ENCODE measurements at places on chromosomes 13 and 19.

GRCh38 chr19:28602675-28603298, 610.2 kb downstream of the UQCRFS1 start:
- no peak for DNase-seq

GRCh38 chr13:109684824-109685202, 101.6 kb downstream of the IRS2 start:
- DNase-seq, result peak; percentile 83

DNA sequence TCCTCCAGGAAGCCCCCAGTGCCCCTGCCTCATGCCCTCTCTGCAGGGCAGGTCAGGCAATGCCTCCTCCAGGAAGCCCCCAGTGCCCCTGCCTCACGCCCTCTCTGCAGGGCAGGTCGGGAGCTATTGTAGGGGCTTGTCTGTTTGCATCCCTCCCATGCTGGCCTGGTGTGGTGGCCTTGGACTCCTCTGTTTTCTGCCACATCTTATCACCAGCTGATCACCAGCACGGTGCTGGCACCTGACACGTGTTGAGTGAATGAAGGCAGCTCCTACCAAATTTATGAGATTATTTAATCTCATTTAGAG, 51.5 kb upstream of the C13orf46 start:
- DNase-seq, result no peak

DNA sequence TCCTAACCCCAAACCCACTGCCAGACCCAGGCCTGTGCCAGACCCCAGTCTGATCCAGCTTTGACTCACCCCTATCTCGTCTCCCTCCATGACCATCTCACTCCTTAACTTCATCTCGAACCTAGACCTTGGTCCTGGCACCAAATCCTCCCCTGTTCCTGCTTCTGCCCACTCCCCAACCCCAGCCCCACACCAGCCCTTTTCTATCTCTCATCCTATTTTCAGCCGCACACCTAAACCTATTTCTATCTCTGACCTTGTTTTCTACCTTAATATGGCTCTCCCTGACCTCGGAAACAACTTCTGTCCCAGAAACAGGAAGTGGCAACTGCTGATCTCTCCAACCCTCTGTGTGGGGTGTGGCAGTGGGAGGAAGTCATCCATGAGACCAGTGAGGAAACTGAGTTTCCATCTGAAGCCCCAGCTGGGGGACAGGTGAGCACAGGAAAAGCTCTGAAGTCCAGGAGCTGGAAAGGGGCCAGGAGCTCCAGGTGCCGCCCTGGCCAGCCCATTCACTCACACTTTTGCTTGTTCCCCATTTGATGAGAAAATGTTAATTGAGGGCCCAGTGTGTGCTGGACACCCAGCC, 13.7 kb downstream of the PTH2 start:
- no peak for DNase-seq

DNA sequence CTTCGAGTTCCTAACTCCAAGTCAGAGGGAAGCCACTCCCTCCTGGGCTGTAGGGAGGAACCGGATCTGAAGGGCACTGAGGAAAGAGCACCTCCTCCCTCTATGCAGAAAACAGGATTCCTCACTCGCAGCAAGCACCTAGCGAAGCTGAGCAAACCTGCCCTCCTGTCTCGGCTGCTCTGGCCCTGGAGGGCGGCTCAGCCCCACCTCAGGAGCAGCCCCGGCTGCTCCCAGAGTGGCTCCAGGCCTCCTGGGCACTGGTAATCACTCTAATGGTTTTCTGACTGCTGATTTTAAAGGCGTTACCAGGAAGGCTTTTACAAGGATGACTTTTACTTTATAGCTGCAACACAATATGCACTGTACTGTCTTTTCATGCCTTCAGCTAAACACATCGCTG, 312.5 kb downstream of the TEX29 start:
- DNase-seq, result no peak

DNA sequence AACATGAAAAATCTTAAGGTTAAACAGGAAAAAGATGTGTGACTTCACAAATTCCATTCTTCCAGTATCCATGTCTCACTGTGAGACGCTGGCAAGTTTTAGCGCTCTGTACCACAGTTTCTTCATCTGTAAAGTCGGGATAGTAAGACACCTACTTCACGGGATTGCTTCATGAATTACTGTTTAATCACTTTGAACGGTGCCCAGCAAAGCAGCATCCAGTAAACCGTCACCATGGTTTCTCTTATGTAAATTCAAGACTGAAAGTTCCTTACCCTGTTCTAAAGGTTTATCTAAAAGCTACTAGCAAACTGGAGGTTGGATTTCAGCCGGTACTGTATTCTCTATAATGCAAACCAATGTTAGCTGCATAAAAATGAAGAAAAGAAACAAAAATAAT, 53.5 kb downstream of the KATNAL1 start:
- DNase-seq, result no peak

GRCh38 chr13:50884265-50884664, 25.3 kb upstream of the RNASEH2B start:
- DNase-seq, result no peak

DNA sequence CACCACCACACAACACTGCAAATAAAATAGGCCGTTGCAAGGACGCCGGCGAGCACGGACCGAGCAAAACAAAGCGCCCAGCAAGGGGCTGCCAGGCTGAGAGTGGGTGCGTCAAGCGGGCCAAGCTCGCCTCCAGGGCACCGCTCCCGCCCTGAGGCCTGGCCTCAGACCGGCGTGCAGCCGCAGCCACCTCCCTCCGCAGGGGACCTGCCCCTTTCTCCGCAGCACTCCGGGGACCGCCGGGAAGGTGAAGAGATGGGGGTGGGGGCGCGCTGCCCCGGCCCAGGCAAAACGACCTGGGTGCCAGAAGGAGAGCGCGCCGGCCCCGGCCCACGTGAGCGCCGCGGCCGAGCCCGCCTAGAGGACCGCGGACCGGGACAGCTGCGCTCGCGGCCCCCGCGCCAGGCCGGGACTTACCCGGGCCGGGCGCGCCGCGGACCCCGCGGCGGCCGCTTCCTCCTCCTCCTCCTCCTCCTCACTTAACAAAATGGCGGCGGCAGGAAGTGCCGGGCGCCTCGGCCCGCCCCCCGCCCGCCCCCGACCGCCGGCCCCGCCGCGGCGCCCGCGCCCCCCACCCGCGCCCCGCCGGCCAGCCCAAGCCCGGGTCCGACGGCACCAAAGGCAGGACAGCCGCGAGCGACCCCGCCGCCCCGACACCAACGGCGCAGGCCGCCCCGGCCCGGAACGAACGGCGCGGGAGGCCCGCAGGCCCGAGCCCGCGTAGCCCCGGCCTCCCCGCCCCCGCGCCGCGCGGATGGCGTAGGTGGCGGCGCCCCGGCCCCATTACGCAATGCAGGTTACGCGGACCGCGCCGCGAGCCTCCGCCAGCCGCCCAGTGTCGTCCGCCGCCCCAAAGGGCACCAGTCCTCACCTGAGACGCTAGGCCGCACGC, 674 bp downstream of the BRD4 start:
- DNase-seq, result peak; percentile 61

DNA sequence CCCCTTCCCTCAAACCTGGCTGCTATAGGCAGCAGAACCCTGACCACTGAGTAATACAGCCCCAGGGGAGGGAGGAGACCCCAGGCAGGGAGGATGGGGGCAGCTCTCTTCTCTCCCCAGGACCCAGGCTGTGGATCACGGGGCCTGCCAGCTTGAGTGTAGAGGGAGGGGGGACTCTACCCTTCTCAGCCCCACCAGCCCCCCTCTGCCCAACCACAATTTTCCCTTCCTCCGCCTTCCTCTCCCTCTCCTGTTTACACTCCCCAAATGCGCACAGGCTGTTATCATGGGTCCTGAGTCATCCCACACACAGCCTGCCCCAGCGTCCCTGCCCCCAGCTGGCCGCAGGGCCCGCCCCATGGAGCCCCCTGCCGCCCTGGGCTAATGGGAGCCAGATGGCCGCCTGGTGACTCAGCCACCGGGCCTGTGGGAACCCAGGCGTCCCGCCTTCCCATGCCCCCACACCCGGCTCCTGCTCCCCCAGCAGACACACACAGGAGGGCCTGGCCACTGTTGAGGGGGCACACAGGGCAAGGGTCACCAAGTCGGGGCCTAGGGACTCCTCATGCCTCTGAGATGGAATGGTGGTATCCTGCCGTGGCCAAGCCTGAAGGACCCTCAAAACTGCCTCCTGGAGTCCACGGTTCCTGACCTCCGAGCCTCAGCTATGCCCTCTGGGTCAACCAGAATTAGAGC, 13.6 kb downstream of the CCDC97 start:
- DNase-seq, result no peak

- no peak for DNase-seq
Observed at GRCh38 chr13:26485786-26486185, 71.7 kb upstream of the WASF3 start.

DNA sequence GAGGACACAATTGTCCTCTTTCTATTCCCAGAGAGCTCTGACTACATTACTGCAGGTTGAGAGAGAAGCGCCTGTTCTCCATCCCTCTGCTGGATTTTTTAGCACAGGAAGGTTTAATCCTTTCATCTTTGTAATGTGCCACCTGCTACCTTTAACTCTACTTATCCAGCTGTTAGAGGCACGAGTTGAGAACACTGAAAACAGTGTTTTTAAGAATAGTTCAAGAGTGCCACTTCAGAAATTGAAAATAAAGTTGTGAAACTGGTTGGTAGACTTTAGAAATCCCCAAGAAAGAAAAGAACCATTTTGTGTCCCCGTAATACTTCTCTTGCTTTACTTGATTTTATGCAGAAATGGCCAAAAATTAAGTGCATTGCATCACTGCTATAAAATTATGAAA, 20.6 kb downstream of the FREM2 start:
- no peak for DNase-seq

- DNase-seq, result no peak
Observed at GRCh38 chr19:28208745-28209144, 1004.2 kb downstream of the UQCRFS1 start.

DNA sequence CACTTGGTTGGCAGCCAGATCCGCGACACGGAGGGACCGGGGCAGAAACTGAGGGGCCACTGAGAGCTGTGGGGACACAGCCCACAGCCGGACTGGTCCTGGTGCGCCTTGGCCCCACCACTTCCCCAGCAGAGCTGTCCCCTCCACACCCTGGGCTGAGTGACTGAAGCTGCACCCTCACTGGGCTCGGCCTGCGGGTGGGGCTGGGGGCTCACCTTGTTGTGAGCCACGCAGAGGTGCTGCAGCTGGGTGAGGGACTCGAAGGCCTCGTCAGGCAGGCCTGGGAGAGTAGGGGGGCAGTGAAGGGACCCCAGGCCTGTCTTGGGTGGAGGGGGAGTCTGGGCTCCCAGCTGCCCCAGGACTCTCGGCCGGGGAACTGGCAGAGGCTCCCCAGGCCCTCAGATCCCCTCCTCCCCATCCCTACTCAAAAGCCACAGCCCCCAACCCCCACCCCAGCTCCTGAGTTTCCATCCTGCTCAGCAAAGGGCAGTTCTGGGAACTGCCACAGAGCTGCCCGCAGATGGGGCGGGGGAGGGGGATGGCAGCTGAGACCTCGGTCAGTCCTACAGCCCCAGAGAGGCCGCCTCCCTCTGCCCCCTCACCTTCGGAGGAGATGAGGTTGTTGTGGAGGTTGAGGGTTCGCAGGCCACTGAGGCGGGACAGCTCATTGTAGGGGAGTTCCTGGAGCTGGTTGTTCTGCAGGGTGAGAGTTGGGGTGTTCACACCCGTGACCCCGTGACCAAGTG, 2.3 kb downstream of the PODNL1 start:
- DNase-seq, result no peak

DNA sequence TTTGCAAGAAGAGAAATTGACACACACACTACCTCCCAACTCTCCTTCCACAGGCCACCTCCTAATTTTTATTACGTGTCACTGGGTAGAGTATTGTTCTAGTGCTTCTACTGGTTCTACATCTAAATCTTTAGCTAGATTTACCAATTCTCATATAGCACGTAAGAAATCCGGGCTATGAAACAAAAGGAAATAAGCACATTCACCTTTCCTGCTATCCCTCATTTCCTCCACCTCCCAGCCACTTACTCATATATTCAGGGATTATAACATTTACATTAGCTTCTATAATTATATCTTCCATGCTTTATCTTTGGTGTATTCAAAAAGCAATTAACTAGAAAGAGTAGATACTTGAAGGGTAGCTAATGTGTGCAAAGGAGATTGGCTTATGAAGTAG, 39.7 kb downstream of the USP12 start:
- DNase-seq, result no peak

DNA sequence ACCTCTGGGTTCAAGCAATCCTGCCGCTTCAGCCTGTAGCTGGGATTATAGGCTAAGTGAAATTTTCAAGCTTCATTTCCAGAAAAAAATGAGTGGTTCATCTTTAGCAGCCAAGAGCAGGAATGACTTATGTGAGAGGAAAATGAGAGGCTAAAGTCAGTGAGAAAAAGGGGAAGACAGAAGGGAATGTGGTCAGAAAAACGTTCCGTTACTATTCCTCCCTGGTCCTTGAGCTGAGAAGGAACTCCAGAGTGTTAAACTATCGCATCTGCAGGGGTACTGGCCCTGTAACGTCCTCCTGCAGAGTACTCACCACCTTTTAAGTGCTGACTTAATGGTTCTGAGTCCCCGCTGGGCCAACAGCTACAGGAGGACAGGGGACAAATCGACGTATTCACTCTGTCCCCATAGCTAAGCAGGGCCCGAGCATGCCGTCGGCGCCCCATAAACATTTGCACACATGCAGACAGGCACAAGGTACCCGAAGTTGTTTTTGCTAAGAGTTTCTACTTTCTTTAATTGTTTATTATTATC, 88.1 kb downstream of the FLT1 start:
- no peak for DNase-seq

GRCh38 chr19:3670796-3671679, 29.2 kb downstream of the PIP5K1C start:
- no peak for DNase-seq

DNA sequence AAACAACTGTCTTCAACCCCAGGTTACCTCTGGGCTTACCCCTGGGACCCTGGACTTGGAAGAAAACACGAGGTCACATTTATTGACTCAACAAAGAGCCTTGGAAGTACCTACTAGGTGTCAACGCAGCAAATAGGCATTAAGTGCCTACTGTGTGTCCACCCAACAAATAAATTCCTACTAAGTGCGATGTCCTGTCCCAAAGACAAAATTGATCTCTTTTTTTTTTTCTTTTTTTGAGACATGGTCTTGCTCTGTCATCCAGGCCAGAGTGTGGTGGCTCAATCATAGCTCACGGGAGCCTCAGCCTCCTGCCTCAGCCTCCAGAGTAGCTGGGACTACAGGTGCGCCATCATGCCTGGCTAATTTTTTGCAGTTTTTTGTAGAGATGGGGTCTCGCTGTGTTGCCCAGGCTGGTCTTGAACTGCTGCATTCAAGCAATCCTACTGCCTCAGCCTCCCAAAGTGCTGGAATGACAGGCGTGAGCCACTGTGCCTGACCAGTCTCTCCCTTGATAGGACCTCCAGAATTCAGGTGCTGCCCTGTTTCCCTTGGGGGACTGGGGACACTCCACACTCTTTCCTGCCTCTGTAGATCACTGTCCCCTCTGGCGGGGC, 589 bp upstream of the S1PR2 start:
- DNase-seq, result no peak

DNA sequence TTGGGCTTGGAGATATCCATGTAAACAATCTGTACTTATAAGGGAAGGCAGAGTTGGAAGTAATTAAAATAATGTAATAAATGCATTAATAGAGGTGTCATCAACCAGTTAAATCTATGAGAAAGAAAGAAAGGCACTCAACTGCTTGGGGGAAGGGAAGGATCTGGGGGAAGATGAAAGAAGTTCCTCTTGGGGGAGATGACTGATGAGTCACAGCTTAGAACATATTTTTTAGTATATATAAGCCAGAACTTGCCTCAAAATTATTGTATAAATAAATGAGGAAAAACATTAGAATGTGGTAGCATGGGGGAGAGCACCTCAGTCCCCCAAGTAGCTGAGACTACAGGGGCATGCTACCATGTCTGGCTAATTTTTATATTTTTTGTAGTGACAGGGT, 205.8 kb downstream of the GGACT start:
- DNase-seq, result no peak

Measured in LoVo (cell line).